ENCODE measurements at places on chromosomes 2 and 18.

GRCh38 chr18:56221195-56222065, 417.0 kb downstream of the TXNL1 start:
- no peak for DNase-seq

- peak; percentile 94 for DNase-seq
Measured at GRCh38 chr2:20650877-20651730, at the start of gene HS1BP3. HS1BP3 (minus strand) TSS chr2:20651098; CDS start chr2:20651063, 35 bp downstream.

- no peak for DNase-seq
Measured at GRCh38 chr18:37946324-37946723, 380.7 kb upstream of the CELF4 start.

- DNase-seq: no peak
Measured at GRCh38 chr18:38459131-38459994, 893.8 kb upstream of the CELF4 start.

DNA sequence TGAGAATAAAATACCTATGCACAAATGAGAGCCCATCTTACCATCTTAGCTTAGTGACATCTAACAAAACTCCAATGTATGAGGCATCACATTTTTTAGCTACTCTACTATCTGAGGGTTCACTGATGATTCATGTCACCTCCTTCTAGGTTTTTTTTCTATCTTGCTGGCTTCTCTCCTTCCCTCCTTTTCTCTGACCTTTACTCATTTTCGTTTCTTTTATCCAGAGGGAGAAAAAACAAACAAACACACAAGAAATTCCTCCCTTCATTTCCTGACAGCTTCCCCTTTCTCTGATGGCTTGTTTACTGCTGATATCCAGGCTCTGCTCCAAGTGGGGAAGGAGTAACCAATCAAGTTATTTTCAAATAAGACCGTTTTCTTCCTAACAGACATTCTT, 115.1 kb downstream of the UBE2E3 start:
- DNase-seq: no peak

DNA sequence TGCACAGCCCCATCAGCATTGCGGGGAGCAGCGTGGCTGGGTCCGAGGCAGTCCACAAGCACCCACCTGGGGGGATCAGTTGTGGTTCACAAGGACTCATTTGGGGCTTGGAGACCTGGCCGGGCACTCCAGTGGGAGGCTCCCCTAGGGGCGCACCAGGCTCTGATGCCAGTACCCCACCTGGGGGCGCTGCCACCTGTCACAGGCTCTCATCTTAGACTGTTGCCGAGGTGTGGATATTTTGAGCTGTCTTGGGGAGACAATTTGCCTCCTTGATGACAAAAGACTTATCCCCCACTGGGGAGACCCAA, 3.0 kb downstream of the ADRA2B start:
- no peak for DNase-seq

DNA sequence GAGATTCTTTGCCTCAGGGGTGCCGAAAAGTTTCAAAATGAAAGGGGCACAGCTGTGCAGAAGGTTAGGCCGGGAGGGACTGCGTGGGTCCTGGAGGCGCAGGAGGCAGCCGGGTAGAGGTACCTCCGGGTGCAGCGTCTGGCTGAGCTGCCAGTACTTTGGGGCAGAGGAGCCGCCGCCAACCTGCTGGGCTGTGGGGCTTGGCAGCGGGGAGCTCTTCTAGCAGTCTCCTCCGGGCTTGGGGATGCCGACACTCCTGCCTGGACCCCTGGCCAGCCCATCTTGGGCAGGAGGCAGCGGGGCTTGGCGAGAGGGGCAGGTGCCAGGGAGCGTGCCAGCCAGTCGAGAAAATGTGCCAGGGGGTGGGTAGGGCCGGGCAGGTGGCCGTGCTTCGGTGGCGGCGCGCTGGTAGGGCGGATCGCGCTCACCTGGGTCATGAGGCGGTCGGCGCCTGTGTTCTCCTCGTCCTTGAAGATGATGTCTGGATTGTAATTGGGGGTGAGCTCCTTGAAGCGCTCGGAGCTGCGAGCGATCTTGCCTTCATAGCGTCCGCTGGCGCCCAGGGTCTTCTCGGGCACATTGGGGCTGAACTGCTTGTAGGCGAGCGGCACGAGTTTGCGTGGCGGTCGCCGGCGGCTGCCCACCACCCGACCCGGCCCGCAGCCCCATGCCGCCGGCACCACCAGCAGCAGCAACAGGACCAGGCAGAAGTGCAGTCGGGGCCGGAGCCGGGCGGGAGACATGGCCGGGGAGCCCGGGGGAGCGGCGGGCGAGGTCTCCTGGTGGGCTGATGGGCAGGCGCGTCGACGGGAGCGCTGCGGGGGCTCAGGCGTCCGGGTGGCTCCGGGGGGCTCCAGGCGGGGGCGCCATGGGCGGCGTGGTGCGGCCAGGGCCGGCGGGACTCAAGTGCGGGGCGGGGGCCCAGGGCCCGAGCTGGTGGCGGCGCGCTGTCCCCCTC, 717 bp downstream of the IHH start:
- DNase-seq: peak; percentile 24

GRCh38 chr2:70425682-70426301, 123.9 kb upstream of the FAM136A start:
- DNase-seq: no peak

- no peak for DNase-seq
Measured at GRCh38 chr18:2138552-2138951, 432.8 kb downstream of the METTL4 start.

GRCh38 chr2:28096421-28096820, 205.9 kb downstream of the BABAM2 start:
- no peak for DNase-seq
